ENCODE measurements at places on chromosomes 4 and X. TPM values are rescaled to one million over a fixed set of nuclear protein-coding genes. Genes with fewer than 3 reads are reported as not detected.
A peak's percentile ranks its signal among the peaks of the same experiment; 100 is the strongest.

Gene APLN
- 2.5 TPM for polyA plus RNA-seq

Gene CLNK
- 0.52 TPM for polyA plus RNA-seq

Gene TMEM144
- polyA plus RNA-seq = 93.1 TPM

Gene LUZP4
- polyA plus RNA-seq = not detected

Gene IDS
- polyA plus RNA-seq = 45.0 TPM

Gene PIGA
- polyA plus RNA-seq = 10.8 TPM

Gene ATOH1
- 34.2 TPM for polyA plus RNA-seq

Gene NUP62CL
- polyA plus RNA-seq = 7.6 TPM

Gene FAM184B
- polyA plus RNA-seq = 0.04 TPM

Gene SUPT20HL1
- 0.10 TPM for polyA plus RNA-seq

Gene NAA11
- 0.09 TPM for polyA plus RNA-seq

GRCh38 chrX:45756557-45756956, 555.9 kb upstream of the DIPK2B start:
- no peak for DNase-seq

GRCh38 chrX:2261831-2262667, 238.7 kb downstream of the DHRSX start:
- DNase-seq = no peak

DNA sequence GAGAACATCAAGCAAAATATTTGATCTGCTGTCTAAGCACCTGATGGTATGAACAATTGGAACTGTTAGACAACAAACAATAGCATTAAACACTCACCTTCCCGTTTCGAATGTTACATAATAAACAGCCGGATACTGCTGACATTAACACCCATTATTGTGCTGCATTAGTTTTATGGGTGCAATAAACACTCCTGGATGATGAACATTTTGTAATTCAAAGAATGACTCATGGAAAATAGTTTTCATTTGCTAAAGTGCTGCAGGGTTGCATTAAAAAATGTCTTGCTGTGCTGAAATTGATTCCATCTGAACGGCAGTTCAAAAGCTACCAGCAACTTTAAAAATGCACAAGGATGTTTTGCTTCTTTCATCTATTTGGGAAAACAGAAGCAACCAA, 100.8 kb upstream of the SORBS2 start:
- peak; percentile 37 for DNase-seq

- DNase-seq = no peak
Measured at GRCh38 chr4:154024097-154024694, 235.3 kb upstream of the SFRP2 start.

DNA sequence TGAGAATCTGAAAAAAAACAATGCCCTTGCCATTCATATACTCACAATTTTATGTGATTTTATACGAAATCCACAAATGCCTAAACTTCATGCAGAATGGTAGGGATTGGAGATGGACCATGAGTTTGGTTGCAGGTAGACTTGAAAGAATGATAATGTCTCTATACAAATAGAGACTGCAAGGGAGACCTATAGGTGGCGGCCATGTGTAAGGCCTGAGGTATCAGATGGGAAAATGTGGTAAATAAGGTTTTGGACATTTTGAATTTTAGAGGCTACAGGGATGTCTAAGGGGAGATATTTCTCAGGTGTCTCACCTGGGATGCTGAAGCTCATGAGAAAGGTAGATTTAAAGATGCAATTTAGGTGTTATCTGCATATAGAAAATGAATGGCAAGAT, 78.0 kb downstream of the GABRB1 start:
- DNase-seq = no peak

- no peak for DNase-seq
Measured at GRCh38 chr4:153217440-153217839, 13.2 kb downstream of the TRIM2 start.

DNA sequence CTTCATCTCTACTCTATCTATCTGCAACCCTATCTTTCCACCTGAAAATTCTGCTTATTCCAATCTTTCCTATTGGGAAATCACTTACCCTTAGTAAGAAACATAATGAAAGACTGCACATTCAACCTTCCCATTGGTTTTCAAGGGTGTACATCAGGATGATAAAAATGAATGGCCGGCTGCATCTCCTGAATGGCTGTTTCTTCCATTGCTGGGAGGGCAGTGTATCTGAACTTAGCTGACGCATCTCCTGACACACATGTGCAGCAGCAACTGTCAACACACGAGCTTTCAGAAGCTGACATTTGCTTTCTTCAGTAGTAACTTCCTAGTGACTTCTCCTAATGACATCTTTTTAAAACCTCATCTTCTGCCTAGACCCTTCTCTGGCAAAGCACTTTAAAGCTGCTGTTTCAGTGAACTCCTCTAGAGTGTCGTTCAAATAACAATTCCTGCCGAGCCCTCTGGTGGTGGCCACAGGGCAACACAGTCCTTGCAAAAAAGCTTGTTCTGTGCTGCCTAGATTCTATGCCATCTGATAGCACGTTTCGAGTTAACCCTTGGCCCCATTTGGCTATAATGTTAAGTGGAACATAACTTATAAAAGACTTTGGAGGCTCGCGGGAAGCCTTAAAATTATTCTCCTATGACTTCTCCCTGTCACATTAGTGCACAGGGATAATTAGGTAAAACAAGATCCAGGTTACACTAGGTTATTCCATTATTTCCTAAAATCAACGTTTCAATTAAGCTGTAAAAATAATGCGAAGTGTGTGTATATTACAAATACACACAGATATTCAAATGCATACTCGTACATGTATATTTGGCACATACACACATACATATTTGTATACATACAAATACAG, 2340.7 kb downstream of the PCDH7 start:
- peak; percentile 52 for DNase-seq

GRCh38 chr4:104279744-104280143, 214.9 kb downstream of the CXXC4 start:
- DNase-seq = no peak

- DNase-seq = peak; percentile 4
Measured at GRCh38 chr4:68287704-68288392, 42.4 kb upstream of the TMPRSS11B start.

GRCh38 chrX:14496674-14497073, 32.7 kb upstream of the GLRA2 start:
- DNase-seq = peak; percentile 7

- peak; percentile 32 for DNase-seq
Measured at GRCh38 chr4:53119680-53120079, 246.2 kb downstream of the SCFD2 start.

GRCh38 chr4:142360657-142361056, 485.4 kb downstream of the INPP4B start:
- DNase-seq = no peak

DNA sequence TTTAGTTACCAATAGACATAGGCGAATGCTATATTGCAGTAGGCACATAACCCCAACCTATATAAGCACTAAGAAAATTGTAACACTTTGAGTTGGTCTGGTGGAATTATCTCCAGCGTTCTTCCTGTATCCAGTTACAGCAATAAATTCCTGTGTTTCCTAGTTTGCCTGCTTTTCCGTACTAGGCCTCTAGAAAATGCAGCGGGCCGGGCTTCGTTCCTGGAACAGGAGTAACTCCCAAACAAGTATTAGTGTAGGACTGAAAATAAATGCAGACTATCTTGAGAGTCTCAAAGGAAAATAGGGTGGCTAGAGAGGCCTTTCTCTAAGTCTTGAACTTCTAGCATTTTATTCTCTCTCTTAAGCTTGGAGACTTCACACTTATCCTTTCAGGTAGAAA, 159.8 kb downstream of the OR13H1 start:
- no peak for DNase-seq

DNA sequence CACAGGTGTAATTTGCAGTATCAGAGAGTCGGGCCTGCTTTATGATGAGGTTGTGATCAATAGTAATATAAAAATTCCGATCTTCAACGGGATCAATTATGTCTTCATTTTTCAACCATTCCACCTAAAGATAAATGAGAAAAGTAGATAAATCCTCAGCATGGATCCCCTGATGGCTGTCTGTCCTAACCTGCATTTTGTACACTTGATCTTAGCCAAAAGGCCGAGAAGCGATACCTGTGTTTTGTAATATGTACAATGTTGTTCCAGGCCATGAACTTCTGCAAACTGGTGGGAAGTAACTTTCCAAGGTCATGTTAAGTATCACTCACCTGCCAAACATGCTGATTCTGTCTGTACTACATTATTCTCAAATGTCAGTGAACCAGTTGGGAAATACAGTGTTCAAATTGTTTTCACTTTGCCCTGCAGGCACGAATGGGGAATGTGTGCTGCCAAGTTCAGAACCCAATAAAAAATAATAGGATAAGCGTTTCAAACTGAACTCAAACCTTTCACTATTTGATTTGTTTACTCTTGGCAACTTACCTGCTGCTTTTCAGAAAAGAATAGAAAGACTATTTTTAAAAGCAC, 298.1 kb downstream of the UNC5C start:
- no peak for DNase-seq
